Activated CD4-positive, alpha-beta memory T cell treated with anti-CD3 and anti-CD28 coated beads, Interleukin-2, amount 10 ng/mL, durations not matched to agents 7 days and 5 days (primary cell): ENCODE measurements at places on chromosomes 1 and 21.

DNA sequence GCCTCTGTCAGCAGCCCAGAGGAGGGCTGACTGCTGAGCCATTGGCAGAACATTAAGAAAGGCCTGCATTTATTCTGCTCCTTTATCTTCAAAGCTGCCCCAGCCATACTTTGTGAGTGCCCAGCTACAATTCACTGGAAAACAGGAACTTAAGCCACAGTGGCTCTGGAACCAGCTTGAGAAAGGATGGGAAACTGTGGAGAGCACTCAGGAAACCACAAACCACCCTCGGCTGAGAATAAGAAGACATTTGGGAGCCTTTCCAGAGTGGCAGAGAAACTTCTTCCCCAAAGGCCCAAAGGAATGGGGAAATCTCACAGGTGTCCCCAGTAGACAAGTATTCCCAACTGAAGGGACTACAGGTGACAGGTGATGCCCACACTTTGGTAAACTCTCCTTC, 1.8 kb downstream of the LAMB3 start:
- DNase-seq = no peak

DNA sequence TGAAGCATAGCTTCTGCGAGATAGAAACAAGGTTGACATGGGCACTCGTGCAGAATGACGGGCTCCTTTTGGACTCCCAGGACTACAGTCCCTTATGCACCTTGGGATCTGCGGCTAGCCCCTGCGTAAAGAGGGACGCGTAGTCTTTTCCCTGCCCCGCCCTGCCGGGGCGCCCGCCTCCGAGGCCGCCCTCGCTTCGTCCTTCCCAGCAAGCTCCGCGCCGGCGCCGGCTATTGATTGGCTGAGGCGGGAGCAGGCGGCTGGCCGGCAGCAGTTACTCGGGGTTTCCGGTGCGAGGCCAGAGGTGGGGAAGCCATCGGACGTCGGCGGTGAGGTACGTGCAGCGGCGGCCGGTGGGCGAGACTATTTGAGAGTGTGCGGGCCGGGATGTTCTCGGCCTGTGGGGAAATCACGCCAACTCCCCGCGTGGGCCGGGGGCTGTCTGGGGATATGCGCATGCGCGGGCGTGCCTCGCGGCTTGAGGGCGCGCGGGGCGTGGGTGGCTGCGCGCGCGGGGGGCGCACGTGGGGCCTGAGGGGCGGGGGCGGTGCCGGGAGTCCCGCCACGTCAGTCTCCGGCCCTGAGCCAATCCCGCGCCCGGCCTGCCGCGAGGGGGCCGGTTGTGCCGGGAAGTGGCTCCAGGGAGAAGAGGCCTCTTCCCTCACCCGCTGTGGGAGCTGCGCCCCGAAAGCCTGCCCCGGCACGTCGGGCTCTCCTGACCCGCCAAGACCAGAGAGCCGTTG, at the start of gene TXLNA:
Gene TXLNA (plus strand): TSS at position 233 of the 743 bp plus-strand sequence. CDS start 671 bp downstream, outside the sequence.
- DNase-seq = peak; percentile 92

DNA sequence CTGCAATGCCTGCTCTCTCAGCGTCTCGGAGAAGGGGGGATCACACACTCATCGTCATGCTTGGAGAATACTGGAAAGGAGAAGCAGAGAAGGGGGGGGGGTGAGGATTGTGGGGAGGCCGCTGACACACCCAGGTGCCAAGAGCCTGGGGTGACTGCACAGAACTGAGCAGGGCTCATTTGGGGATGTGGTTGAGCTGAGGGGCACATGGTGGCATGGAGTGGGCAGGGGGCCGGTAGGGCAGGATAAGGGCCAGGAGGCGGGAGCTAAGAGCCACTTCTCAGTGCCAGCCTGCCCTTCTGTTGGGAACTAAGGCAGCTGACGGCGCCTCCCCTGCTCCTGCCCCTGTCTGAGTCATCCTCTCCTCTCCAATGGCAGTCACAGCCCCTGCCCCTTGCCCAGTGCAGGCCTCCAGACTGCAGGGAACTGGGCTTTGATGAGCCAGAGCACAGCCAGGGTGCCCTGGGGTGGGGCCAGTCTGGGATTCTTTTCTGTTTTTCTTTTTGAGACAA, 27.2 kb downstream of the MRPL37 start:
- no peak for DNase-seq

- DNase-seq = no peak
These were observed 440.9 kb downstream of the PRDM2 start for GRCh38 chr1:14140831-14141401.

GRCh38 chr1:207015791-207016190, 16.8 kb downstream of the C1orf116 start:
- no peak for DNase-seq

GRCh38 chr1:225777583-225778336, at the start of gene SRP9:
SRP9 (plus strand) TSS chr1:225777826; CDS start chr1:225777941, 115 bp downstream.
- DNase-seq = peak; percentile 99

- no peak for DNase-seq
These were observed 621.0 kb upstream of the CXADR start for GRCh38 chr21:16891821-16892220.

GRCh38 chr1:64631346-64632034, 113.4 kb upstream of the RAVER2 start:
- DNase-seq = no peak

- no peak for DNase-seq
These were observed 35.9 kb downstream of the TMCC2 start for GRCh38 chr1:205263580-205264190.

DNA sequence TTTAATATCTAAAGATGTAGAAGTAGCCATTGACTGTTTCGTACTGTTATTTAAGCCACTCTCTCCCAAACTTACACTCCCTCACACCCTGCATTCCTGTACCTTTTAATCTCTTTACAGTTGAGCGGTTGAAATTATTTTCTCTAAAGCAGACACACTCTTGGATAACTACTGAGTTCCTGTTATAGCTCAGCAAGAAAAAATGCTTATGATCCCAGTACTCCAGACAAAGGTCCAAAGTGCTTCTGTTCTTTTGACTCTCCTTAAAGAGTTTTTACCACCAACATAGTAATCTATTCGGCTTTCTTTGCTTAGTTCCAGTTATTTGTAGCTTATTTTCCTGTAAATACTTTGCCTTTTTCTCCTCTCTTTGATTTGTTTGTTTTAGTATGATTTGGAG, 100.1 kb downstream of the ATF6 start:
- DNase-seq = no peak

DNA sequence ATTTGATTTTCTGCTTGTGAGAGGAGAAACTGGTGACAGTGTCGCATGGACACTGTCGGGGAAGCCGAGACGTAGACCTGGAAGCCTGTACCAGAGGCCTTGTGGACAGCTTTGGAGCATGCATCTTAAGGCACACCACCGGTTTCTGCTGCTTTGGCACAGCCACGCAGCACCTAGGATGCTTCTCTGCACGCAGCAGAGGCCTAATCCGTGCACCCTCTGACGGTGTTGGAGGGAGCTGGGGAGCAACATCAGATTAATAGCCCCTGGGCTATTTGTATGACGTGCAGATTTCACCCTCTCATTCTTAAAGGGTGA, 30.3 kb downstream of the TEX35 start:
- DNase-seq = no peak

GRCh38 chr21:40169971-40170370, 302.7 kb downstream of the PCP4 start:
- no peak for DNase-seq

GRCh38 chr1:230540421-230541155, 101.7 kb upstream of the COG2 start:
- no peak for DNase-seq

- no peak for DNase-seq
These were observed 88.0 kb upstream of the ZBTB40 start for GRCh38 chr1:22363403-22364325.

- no peak for DNase-seq
These were observed 41.3 kb upstream of the CR2 start for GRCh38 chr1:207412845-207413244.

DNA sequence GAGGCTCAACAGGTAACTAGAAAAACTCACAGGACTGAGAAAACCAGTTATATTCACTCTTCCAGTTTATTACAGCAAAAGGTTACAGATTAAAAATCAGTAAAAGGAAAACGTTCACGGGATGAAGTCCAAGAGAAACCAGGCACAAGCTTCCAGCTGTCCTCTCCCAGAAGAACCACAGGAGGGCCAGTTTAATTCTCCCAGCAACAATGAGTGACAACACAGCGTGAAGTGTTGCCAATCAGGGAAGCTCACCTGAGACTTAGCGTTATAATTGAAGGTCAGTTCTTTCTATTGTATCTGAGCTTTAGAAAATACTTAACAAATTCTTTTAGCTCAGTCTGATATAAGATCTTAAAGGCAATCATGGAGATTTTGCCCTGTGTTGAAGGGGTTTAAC, 65.2 kb upstream of the TNR start:
- no peak for DNase-seq

DNA sequence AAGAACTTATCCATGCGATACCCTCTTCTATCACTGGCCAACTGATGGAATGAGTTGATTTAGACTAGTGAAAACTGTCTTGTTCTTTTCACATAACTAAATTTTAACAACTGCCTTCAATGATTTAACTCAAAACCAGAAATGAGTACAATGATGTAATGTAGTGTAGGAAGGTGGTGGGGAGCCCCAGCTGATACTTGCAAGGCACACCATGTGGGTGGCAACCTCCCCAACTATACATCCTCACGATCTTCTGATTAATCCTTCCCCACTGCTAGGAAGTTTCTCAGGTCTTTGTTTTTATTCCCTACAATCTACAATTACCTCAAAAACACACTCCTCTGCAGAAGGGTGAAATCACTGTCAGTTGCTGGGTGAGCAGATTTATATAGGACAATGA, 100.7 kb downstream of the KCTD3 start:
- no peak for DNase-seq

- no peak for DNase-seq
These were observed 65.6 kb downstream of the RGL1 start for GRCh38 chr1:183870351-183871077.

- no peak for DNase-seq
These were observed 9.1 kb upstream of the CDK18 start for GRCh38 chr1:205495237-205495823.

DNA sequence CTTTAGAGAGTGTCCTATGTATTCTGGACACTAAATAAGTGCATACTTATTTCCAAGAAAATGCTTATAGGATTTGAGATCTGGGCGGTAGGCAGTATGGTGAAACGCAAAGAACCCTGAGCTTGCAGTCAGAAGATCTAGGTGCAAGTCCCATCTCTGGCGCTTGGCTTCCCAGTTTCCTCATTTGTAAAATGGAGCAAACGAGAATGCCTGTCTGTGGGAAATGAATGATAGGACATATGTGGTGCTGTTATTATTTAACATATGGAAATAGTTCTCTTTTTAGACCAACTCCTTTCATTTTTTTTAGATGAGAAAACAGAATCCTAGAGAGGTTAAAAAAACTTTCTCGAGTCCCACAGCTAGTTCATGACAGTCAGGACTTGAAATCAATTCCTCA, 25.2 kb upstream of the ROR1 start:
- no peak for DNase-seq

GRCh38 chr1:70717211-70717610, 306.1 kb downstream of the CTH start:
- DNase-seq = no peak

DNA sequence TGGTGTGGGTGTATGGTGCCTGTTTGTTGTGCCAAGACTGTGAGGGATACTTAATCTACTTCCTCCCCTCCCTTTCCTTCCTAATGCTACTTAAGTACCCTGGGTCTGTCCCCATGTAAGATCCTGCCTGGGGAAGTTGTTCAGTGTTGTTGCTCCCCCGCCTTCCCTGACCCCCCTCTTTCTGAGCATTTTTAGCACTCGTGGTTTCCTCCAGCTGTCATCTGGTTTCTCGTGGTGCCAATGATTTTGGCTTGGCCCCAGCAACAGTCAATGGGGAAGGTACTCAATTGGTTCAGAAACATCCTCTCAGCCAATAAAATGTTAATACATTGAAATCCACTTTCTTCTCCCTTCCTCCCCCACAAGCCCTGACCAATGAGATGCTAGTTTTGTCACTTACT, 8.0 kb upstream of the B4GALT3 start:
- peak; percentile 88 for DNase-seq

- no peak for DNase-seq
These were observed 193.2 kb downstream of the C1orf94 start for GRCh38 chr1:34369701-34370455.

DNA sequence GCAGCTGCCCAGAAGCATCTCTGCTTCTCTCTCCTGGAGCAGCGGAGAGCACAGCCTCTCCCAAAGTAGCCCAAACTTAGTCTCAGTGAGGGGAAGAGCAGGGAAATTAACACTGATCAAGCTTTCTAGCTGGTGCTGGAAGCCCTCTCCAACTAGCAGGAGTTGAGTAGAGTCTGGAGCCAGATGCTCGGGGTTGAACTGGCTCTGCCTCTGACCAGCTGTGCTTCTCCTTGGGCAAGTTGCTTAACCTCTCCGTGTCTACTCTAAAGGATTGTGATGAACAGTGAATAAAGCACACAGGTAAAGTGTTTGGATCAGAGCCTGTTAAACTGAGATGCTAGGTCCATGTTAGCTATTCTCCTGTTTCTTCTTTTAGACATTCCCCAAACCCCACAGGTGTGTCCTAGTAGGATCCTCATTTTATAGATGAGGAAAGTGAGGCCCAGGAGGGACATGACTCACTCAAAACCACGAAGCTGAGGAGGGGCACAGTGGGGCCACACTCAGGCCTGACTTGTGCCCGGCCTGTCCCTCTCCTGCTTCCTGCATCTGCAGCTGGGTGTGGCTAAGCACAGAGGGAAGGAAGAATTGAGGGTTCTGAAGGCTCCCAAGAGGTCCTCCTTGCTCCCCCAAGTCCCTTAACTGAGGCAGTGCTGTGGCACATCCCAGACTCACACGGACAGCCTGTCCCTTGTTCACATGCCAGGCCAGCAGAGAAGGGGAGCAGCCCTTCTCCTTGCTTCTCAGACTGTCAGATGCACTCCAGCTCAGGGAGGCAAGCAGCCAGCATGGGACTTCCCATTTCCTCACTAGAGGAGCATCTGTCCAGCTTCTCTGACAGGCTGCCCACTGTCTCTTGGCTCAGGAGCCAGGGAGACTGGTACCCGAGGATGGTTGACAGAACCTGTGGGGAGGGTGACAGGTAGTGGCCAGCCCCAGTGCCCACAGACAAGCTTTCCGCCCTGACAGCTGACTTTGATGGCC, 152.0 kb upstream of the IGSF21 start:
- DNase-seq = no peak

DNA sequence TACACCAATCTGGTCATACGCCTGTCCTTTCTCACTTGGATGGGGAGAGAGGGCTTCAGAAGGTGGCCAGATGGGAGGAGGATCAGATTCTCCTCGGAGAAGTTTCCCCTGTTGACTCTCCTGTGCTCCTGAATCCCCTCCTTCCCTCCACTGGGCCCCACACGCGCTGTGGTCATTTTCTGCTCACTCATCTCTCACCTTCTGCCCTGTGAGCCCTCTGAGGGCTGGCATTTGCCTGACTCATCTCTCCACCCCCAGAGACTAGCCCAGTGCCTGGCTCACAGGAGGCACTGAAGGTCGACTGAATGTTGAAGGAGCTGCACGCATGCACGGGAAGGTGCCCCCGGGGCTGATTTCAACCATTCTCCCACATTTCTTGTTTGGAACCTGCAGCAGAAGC, 14.2 kb downstream of the ABCA4 start:
- no peak for DNase-seq

DNA sequence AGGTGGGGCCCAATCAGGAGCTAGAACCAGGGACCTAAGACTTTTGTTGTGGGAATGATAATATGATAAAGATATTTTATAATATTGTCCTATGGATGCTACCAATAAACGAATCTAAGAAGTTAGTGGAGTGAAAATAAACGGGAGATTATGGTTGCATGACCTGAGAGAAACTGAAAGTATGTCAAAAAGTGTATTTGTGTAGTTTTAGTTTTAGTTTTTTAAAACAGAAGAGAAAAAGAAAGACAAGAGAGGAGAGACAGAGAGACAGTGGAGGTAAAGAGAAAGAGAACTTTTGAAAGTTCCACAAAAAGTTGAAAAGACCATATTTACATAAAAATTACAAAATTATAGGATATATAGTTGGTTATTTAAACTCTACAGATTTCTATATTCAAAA, 64.1 kb upstream of the TMPRSS15 start:
- DNase-seq = no peak
